OCI-LY7 (cell line): ENCODE measurements at places on chromosomes 3 and 15.
A peak's percentile ranks its signal among the peaks of the same experiment; 100 is the strongest.

DNA sequence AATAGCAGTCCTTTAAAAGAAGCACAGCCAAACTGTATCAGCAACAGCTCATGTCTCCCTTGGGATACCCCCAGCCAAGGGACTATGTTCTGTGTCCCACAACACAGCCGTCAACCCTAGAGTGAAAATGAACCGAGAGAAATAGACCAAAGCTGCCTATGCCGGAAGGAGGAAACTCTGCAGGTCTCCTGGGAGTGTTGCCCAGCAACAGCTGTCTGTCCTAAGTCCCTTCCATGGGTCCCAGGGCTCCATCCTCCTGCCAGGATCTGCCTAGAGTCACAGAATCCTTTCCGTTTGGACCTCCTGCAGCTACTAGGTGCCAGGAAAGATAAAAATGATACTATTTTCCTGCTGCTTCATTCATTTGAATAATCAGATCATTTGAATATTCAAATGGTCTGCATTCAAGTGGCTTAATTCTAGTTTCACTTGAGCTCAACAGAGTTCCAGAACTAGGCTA lies 53.1 kb downstream of the TRANK1 start:
- DNase-seq: peak; percentile 55

DNA sequence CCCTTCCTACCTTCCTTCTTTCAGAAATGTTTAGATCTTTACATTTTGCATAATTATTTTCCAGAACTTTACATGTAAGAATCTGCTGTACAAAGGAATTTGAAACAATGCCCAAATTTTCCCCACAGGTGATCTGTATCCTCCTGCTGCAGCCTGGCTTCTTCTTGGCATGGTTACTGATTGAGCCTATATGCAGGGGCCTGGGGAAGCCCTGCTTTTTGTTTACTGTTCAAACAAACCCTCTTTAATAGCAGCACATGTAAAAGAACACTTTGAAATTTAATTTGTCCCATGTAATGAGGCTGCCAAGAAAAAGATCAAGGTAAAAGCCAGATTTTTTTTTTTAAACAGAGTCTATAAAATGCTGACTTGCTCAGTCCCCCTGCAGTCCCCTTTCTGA lies 432.2 kb downstream of the TUSC7 start:
- no peak for DNase-seq

GRCh38 chr15:33159726-33160453 lies 34.6 kb downstream of the FMN1 start:
- DNase-seq: peak; percentile 5

DNA sequence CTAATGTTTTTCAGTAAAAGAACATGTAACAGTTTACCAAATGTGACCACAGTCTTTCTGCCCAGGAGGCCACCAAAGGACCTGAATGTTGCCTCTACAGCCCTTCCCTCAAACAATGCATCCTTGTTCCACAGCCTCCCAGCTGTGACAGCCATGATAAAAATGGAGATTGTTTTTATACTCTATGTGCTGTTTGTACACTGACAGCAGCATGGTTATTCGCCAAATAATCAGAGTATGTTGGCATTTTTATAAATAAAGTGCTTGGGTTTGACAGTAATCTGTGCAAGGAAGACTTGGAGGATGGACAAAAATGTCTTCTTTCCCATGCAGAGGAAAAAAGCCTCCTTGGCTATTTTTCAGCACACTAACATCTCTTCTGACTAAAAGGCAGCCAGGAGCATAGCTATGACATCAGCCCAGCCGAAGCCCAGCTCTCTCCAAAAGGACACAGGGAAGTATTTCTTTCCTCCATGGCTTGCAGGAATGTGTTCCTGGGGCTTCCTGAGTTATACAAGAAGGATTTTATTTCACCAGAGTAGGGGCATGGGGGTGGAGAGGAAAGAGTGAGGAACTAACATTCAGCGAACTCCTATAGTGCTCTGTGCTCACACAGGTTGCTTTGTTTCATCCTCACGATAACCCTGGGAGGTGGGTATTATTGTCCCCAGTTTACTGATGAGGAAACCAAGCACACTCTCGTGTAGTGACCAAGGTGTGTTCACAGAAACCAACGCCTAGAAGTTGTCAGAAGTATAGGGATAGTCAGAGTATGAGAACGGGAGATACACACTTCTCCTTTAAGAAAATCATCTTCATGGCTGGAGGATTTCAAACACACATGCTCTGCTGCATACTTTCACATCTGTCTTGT lies 339.7 kb downstream of the MECOM start:
- DNase-seq: no peak
